ENCODE measurements at places on chromosomes 11 and 22.

- H3K4me1 ChIP-seq = peaks cover 13% of the 10 kb centered on the region
- H3K27ac ChIP-seq = no peak overlapping the region
- DNase-seq = no peak
- H3K27me3 ChIP-seq = no peaks in the 10 kb centered on the region
- H3K36me3 ChIP-seq = no peaks in the 10 kb centered on the region
These were observed 9.5 kb upstream of the MICAL2 start for GRCh38 chr11:12100841-12101242.

DNA sequence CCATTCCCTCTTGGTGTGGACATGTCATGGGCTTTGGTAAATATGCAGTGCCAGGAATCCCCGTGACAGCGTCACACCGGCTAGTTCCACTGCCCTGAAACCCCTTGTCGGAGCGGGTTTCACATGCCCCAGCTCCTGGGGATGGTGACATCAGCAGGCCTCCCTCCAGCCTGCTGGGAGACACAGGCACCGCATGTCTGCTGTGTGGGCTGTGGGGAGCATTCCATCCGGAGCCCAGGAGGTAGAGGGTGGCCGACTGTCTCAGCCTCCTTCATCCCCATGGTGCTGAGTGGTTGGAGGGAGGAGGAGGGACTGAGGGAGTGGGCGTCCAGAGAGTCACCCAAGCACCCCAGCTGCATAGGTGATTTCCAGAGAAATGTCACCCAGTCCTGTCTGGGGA, 1161.1 kb downstream of the BRD1 start:
- no peaks in the 10 kb centered on the region for H3K36me3 ChIP-seq
- H3K27ac ChIP-seq = no peak overlapping the region
- H3K27me3 ChIP-seq = no peaks in the 10 kb centered on the region

DNA sequence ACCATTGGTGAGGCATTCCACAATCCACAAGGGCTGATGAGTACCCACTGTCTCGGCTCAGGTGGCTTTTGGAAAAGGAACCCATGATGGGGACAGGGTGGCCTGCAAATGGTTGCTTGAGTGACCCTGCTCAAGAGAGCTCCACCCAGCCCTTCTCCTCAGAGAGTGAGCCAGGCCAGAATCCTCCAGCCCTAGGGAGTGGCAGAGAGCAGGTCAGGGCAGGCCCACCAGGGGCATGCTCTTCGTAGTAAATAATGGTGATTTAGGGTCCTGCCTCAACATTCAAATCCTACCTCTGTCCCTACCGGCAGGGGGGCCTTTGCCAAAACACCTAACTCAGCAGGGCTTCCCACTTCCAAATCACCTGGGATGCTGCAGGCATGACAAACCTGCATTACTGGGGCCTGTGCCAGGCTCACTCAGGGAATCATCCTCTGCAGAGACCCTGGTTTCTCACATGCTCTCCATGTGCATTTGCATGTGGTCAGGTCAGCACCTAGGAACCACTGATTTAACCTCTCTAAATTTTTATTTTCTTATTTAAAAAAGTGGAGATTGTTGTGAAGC, 17.3 kb upstream of the TP53I11 start:
- H3K27ac ChIP-seq = no peak overlapping the region
- H3K4me1 ChIP-seq = peaks cover 6% of the 10 kb centered on the region
- DNase-seq = no peak
- H3K27me3 ChIP-seq = no peaks in the 10 kb centered on the region

DNA sequence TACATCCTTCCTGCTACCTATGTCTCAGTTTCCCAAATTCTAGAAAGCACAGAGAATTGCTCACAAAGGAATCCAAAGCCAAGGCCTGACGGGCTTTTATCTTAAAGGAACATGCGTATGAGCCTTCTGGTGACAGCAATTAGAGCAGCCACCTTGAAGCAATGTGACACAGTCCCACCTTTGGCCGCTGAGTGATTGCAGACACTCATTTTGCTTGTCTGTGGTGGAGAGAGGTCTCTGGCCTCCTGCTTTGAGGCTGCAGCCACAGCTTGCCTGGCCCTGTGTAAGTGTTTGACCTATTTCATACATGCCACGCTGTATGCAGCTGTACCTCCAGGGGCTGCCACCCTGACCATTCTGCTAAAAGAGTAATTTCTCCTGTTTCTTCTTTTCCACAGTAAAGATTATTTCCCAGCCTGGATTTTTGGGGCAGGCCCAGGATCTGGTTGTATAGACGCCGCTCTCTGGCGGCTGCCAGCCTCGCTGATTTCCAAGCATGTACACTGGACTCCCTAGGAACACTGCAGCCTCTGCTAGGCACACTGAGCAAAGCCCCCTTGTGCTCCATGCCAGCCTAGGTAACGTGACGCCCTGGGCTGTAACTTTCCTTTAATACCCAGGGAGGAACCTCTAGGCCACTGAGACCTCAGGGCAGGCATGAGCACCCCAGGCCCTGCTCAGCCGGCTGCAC, 1.1 kb upstream of the TMA7B start:
- H3K4me1 ChIP-seq = no peaks in the 10 kb centered on the region
- no peaks in the 10 kb centered on the region for H3K36me3 ChIP-seq

DNA sequence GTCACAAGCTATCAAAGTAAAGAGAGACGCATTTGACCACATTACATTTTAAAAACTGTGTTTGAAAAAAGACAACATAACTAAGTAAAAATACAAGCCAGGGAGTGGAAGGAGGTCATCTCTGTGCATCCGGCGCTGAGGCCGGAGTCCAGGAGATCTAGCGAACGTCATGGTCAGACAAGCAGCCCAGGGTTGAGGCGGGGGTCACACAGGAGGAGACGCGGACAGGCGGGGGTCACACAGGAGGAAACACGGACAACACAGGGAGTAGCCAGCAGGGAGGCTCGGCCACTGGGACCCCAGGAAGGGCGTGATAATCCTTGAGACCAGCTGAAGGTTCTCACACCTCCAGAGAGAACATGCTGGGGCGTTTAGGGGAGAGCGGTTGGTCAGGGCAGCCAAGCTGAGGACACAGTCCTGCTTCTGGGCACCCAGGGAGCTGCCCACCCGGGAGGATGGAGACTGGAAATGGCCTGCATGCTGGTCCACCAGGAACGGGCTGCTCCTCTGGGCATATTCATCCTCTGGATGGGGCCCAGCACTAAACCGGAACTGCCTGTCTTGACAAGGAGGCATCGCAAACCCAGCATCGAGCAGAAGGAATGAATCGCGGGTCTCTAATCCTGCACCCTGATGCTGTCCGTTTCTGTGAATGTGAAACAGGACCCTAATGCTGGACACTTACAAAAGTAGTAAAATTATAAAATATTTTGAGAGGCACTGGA, 40.9 kb upstream of the MUC5AC start:
- no peak overlapping the region for H3K4me3 ChIP-seq
- peaks cover 3% of the 10 kb centered on the region for H3K27me3 ChIP-seq
- H3K36me3 ChIP-seq = no peaks in the 10 kb centered on the region
- H3K4me1 ChIP-seq = no peaks in the 10 kb centered on the region
- no peak overlapping the region for H3K27ac ChIP-seq
- no peak for DNase-seq

DNA sequence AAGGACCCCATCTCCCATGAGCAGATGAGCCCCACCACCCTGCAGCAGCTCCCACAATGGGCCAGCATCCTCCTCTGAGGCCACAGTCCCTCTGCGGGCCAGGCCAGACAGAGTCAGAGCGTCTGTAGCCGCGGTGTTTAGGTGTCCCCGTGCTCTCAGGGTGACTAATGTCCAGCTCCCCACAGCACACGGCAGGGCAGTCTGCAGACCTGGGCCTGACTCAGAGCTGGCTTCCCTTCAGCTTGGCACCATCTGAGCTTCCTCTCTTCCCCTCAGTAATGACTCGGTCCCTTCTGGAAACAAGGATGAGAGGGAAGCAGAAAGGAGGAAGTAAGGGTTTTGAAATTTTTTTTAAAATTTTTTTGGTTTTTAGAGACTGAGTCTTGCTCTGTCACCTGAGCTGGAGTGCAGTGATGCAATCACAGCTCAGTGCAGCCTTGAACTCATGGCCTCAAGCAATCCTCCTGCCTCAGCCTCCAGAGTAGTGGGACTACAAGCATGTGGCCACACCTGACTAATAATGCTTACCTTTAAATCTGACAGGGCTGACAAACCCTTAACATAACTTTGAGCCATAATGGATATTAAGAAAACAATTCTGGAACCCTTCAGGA, 28.5 kb downstream of the LRRC74B start:
- H3K4me3 ChIP-seq = no peak overlapping the region
- no peaks in the 10 kb centered on the region for H3K4me1 ChIP-seq
- DNase-seq = no peak
- no peak overlapping the region for H3K27ac ChIP-seq
- H3K36me3 ChIP-seq = no peaks in the 10 kb centered on the region
- H3K27me3 ChIP-seq = no peaks in the 10 kb centered on the region

DNA sequence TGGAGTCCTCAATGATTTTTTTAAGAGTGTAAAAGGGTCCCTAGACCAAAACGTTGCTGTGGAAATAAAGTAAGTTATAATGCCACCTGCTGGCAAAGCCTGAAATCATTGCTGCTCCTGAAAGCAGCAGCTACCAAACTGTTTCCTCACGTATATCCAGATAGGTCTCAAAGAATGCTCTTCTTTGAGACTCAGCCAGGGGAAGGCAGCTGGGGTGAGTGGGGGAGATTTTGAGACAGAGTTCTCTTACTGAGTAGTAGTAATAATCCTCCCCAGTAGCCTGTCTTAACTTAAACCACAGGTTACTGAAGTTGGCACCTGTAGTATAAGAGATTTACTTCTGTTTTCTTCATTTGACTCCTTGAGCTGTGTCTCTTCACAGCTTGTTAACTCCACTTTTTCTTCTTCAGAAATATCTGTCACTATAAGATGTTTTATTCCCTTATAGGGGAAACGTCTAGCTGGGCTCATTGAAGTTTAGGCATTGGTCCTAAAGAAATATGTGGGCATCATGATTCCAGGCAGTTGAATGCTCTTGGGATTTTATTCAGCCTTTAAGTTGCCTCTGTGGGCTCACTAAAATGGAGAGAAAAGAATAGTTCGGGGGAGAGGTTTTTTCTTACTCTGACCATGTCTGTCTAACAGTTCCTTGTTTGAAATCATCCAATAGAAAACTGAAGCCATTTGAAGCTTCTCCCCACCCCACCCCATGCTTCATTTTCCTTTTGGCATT, 77.9 kb downstream of the BTBD10 start:
- peak overlapping the region; percentile 30 for H3K4me3 ChIP-seq
- H3K36me3 ChIP-seq = peaks cover 26% of the 10 kb centered on the region
- no peak for DNase-seq

DNA sequence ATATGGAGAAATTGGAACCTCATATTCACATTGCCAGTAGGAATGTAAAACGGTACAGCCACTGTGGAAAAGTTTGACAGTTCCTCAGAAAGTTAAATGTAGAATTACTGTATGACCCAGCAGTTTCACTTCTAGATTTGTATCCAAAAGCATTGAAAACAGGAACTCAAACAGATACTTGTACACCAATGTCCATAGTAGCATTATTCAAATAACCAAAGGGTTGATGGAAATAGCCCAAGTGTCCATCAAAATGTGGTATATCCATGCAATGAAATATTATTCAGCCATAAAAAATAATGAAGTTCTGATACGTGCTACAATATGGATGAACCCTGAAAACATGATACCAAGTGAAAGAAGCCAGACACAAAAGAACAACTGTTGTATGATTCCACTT, 17.8 kb downstream of the PRRG4 start:
- no peaks in the 10 kb centered on the region for H3K36me3 ChIP-seq
- no peaks in the 10 kb centered on the region for H3K27me3 ChIP-seq
- no peak for DNase-seq
- no peaks in the 10 kb centered on the region for H3K4me1 ChIP-seq

- H3K36me3 ChIP-seq = peaks cover 28% of the 10 kb centered on the region
- H3K4me3 ChIP-seq = peak overlapping the region; percentile 76
- no peaks in the 10 kb centered on the region for H3K27me3 ChIP-seq
- peaks cover 28% of the 10 kb centered on the region for H3K4me1 ChIP-seq
- DNase-seq = no peak
These were observed 16.2 kb downstream of the BAD start for GRCh38 chr11:64268025-64268892.

GRCh38 chr22:25091458-25091857, 108.2 kb upstream of the CRYBB3 start:
- H3K4me1 ChIP-seq = peaks cover 42% of the 10 kb centered on the region
- no peak overlapping the region for H3K4me3 ChIP-seq
- no peak for DNase-seq
- H3K27ac ChIP-seq = no peak overlapping the region
- no peaks in the 10 kb centered on the region for H3K36me3 ChIP-seq

All from thoracic aorta (tissue), 2 donors.